ENCODE measurements at places on chromosomes 16 and 17.

- no peak for DNase-seq
Observed at GRCh38 chr17:80256034-80256350, 4.7 kb upstream of the RNF213 start.

DNA sequence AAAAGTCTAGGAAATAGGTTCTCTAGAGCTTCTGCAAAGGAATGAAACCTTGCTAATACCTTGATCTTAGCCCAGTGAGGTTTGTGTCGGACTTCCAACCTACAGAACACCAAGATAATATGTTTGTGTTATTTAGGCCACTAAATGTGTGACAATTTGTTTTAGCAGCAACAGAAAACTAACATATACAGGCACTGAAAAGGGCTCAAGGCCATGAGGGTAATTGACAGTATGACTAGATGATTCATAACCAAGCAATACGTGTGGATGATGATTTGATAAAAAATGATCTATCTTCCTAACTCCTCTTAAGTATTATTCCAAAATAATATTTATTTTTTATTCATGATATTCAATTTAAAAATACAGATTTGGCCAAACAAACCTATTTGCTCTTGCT lies 27.7 kb upstream of the MED13 start:
- no peak for DNase-seq

GRCh38 chr17:49995055-49995738 lies at the start of gene DLX3:
DLX3 (minus strand) TSS chr17:49995224; CDS start chr17:49994998, 226 bp downstream.
- peak; percentile 89 for DNase-seq

DNA sequence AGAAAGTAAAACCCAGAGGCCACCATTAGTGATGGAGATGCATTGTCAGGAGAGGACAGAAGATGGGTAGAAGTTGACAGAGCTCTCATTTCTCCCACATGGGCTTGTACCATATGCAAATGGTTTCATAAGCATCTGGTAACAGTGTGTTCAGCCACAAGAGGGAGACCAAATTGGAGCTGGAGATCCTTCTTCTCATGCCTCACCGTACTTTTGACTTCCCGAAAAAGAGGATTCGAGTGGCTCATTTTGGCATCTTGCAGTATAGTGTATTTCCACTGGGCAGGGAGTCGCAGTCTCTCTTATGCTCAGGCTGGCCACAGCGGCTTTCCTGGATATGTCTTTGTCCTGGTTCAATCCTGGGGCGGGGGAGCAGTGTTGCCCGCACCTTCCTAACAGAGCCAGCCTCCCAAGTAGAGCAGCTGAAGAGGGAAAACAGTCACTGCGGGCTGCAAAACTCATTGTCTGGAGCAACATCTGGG lies 23.8 kb downstream of the TBC1D3B start:
- no peak for DNase-seq

- no peak for DNase-seq
Observed at GRCh38 chr17:39277110-39277509, 51.4 kb upstream of the STAC2 start.

GRCh38 chr16:2753733-2754020 lies 1.2 kb downstream of the SRRM2 start:
- DNase-seq = no peak

DNA sequence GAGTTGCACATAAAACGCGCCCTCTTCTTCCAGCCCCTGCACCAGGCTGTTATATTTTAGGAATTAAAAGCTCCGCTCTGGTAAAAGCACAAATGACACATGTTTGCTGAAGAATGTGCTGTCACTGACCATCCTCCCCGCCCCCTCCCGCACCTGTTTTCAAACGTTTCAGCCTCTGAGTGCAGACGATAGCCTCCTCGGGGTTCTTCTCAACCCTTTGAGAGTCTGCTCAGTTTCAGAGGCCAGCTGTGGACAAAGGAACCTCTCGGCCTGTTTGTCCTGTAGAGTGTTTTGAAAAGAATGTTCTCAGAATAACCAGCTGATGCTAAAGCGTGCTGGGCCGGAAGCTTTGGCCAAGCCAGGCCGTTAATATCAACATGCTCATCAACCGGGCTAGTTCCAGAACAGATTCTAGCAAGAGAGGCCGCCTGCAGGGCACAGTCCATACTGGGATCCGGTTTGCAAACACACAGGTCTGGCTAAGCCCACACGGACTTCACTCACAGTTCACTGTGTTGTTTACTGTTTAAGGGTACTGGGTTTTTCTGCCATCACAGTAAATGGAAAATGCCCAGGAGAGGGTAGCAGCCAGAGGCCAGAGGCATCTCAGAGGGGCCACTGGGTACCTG lies 6.4 kb upstream of the CACNG4 start:
- DNase-seq = no peak

- no peak for DNase-seq
Observed at GRCh38 chr16:10126686-10127085, 55.5 kb downstream of the GRIN2A start.

- DNase-seq = no peak
Observed at GRCh38 chr17:44976206-44976605, 8.1 kb upstream of the C1QL1 start.

Measured in NCI-H1694 treated with DMSO at 0.1 percent for 48 hours (cell line).